Stimulated activated CD4-positive, alpha-beta T cell treated with anti-CD3 and anti-CD28 coated beads, Interleukin-15, amount 100 ng/mL, for 24 hours (primary cell): ENCODE measurements at places on chromosomes 3 and 15.
A peak's percentile ranks its signal among the peaks of the same experiment; 100 is the strongest.

DNA sequence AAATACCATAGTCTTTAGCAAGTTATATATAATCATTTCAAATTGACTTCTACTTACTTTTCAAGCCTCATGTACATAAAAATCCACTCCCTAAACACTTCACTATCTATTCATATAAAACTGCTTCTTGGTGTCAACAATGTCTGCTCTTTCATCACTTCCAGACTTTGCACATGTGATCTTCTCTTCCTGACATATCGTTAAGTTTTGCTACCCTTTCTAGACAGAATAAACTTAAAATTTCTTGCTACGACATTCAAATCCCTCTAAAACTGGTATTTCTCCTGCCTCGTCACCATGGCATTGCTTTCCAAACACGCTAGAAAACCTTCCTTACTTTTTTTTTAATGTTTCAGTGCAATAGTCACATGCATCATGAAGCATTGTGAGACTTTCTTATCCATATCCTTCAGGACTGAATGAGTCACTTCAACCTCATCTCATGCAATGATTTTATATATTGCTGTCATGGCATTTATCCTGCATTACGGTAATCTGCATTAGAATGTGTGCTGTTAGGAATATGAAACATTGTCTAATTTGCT lies 122.8 kb downstream of the GMNC start:
- no peak for DNase-seq

- DNase-seq: no peak
These were observed 68.7 kb upstream of the RNF7 start for GRCh38 chr3:141669434-141669833.

- DNase-seq: no peak
These were observed 56.8 kb upstream of the NANOGP8 start for GRCh38 chr15:35141743-35142471.

GRCh38 chr3:58897646-58898045 lies 152.2 kb downstream of the CFAP20DC start:
- DNase-seq: no peak

DNA sequence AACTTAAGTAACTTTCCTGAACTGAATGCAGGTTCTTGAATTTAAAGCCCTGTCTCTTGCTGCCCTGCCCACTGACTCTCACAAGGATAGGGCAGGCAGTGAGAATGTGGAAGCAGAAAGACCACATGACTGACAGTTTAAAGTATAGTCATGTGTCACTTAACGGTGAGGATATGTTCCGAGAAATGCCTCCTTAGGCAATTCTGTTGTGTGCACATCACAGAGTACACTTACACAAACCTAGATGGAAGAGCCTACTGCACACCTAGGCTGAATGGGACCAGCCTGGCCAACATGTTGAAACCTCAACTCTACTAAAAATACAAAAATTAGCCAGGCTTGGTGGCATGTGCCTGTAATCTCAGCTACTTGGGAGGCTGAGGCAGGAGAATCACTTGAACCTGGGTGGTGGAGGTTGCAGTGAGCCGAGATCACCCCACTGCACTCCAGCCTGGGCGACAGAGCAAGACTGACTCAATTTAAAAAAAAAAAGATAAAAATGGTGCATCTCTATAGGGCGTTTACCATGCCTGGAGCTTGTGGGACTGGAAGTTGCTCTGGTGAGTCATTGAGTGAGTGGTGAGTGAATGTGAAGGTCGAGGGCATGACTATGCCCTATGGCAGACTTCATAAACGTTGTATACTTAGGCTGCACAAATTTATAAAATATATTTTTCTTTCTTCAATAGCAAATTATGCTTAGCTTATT lies 18.9 kb upstream of the COPG1 start:
- peak; percentile 44 for DNase-seq

DNA sequence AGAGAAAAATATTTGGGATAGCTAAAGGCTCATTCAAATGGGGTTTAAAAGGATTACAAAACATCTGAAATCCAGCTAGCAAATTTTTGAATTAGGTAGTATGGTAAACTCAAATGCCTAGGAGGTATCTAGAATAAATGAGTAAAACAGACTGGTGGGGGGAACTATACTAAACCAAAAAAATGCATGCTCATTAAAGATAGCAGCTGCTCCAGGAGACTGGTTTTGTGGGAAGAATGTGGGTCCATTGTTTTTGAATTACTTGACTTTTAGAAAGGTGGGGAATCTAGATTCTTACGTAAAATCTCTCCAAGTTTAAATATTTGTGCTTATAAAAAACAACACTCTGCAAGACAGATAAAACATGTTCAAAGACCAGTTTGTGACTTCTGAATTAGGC lies 73.8 kb downstream of the LEKR1 start:
- no peak for DNase-seq

- no peak for DNase-seq
These were observed 43.2 kb upstream of the SMAD6 start for GRCh38 chr15:66658855-66659254.

DNA sequence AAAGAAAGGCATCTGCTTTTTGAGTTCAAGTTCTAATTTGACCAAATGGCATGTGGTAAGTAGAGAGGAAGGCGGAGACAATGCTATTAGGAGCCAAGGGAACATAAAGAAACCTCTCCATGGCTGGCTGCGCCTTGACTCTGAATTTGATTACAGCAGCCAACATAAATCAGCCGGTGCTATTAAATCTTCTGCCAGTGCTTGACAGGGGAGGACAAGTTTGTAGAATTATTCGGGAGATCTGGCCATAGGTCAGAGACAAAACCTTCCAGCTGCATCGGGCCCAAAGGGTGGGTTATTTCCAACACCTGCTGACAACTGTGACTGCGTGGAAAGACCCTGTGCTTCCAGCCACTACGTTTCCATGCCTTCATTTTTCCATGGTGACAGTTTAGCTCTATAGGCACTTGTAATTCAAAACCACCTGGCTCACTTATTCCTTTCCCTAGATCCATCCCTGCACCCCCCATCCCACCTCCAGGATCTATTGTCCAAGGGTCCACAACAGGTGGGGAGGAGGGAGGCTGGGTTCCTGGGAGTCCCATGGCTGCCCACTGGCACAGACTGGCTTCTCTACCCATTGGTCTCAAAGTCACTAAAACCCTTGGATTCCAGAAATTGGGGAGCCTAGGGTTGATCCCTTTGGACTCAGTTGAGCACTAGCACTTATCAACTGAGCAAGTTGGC lies 15.9 kb downstream of the COLQ start:
- DNase-seq: no peak

- DNase-seq: no peak
These were observed 207.6 kb upstream of the MDFIC2 start for GRCh38 chr3:70519913-70520659.

DNA sequence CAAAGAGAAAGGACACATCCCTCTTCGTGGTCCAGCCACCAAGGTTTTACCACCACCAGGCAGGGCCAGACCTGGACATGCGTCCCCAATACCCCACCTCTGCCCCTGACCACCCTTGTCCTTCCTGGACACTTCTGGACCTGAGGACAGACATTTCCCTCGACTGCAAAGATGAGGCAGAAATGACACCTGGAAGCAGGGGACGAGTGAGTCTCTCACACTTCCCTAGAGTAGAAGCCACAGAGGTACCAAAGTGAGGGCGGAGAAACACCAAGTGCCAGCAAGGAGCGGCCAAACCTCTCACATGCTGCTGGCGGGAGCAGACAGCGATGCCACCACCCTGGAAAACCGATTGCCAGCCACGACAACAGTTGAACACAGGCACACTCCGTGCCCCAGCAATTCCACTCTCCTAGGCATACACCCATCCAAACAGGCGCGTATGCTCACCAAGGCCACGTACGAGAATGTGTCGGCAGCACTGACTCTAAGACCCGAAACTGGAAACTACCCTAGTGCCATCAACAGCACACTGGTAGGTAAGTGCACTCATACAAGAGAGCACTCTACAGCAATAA lies 207.0 kb upstream of the NSMCE3 start:
- DNase-seq: no peak

GRCh38 chr3:122469659-122470058 lies 45.1 kb downstream of the KPNA1 start:
- DNase-seq: no peak

GRCh38 chr15:91289324-91289723 lies 189.3 kb downstream of the SV2B start:
- DNase-seq: peak; percentile 12

DNA sequence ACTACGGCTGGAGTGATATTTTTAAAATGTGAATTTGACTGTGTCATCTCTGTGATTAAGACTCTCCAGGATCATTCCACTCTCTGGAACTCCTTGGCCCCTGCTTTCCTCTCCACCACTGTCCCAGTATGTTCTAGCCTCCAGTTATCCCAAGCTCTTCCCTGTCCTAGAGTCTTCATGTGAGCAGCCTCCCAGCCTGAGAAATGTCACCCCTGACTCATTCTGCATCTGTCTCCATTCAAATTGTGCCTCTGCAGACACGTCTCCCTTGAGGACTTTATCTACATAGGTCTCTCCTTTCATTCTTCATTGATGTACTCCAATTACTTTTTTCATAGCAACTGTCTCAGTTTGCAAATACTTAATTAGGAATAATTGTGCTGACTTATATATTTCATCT lies 317.7 kb upstream of the ADAMTS9 start:
- no peak for DNase-seq

DNA sequence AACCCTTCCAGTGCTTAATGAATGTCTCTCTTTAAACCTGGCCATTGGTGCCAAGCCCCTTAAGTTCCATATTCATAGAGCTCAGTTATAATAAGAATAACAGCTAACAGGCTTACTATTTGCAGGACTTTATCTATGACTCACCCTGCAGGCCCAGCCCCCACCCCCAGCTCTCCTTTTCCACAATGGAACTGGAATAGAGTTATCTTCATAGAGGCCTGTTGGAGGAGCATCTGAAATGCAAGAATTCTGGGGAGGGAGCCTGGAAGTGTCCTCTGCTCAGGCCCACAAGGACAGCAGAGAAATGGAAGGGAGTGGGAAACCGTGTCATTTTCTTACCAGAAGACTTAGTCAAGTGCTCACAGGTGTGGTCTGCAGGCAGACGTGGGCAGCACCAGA lies 52.8 kb downstream of the SEMA5B start:
- no peak for DNase-seq

DNA sequence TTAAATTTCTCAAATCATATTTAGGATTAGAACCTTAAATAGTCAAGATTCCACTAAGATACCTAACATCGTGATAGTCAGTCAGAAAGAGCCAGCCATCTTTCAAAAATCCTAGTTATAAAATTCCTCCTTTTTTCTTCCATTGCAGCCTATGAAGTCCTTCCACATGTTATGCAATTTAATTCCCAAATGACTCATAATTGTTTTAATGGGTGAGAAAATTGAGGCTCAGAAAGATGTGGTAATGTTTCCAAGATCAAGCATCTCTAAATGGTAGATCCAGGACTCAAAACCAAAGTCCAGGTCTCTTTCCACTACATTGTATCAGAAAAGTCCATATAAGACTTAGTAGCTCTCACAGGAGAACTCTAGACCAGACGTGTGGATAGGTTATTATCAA lies 9.5 kb downstream of the CFAP44 start:
- DNase-seq: no peak
